ENCODE measurements at places on chromosomes 6 and 20. TPM values are rescaled to one million over a fixed set of nuclear protein-coding genes. Genes with fewer than 3 reads are reported as not detected.
A peak's percentile ranks its signal among the peaks of the same experiment; 100 is the strongest.

DNA sequence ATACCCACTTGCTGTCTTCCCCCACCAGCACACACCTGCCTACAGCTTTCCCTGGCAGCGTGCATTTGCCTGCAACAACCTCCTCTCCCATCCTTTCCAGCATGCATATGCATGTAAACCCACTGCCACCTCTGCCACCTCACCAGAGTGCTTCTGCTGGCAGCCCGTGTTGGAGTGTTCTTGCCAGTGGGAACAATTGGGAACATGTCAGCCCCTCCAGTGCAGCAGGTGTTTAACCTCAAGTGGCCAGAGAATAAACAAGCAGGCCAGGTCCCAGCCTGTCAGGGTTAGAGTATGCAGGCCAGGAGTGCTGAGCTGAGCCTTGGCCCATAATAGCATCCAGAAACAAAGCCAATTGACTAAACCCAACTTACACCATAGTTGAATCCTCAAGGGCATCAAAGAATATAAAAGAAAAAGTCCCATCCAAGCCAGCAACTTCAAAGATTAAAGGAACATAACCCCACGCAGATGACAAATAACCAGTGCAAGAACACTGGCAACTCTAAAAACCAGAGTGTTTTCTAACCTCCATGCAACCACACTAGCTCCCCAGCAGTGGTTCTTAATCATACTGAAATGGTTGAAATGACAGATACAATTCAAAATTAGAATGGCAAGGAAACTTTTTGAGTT, 1212.1 kb upstream of the CITED2 start:
- DNase-seq: no peak

GRCh38 chr20:7775072-7775471, 165.2 kb downstream of the HAO1 start:
- no peak for DNase-seq

- no peak for DNase-seq
These were observed 1.8 kb downstream of the EPB41L2 start for GRCh38 chr6:131061041-131061750.

DNA sequence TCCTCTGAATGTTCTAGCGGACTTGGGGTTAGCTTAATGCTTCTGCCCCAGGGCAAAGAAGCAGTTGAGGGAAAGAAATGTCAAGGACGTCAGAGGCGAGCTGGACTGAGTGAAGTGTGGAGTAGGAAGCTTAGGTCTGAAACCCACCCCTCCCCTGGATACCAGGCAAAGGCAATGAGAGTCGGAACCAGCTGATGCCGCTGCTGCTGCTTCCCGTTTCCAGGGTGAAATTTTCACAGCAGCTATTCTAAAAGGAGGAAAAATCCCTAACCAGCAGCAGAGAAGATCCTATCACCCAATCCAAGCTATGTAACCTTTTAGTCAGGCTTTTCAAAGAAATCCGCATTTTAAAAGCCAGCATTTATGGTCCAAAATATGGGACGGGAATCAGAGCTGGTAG, 564.3 kb downstream of the LMBRD1 start:
- DNase-seq: no peak

DNA sequence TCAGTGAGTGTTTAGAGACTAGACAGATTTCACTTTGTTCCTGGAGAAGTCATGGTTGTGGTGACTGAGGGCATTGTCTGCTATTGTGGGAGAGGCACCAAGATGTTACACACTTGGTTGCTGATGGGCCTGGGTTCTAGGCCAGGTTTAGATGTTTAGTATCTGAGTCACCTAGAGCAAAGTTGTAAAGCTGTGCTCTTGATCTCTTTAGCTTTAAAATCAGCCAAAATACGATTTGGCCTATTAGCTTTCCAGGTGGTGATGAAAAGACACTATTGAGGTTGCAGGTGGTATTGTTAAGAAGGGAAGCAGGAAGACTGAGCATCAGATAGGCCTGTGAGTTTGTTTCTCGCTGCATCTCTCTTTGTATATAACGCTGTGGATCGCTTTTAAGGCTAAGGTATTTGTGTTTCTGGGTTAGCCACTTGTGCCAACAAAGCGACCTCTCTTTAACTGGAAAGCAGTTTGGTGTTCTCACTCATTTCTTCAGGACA, 48.6 kb downstream of the FOXO3 start:
- no peak for DNase-seq

DNA sequence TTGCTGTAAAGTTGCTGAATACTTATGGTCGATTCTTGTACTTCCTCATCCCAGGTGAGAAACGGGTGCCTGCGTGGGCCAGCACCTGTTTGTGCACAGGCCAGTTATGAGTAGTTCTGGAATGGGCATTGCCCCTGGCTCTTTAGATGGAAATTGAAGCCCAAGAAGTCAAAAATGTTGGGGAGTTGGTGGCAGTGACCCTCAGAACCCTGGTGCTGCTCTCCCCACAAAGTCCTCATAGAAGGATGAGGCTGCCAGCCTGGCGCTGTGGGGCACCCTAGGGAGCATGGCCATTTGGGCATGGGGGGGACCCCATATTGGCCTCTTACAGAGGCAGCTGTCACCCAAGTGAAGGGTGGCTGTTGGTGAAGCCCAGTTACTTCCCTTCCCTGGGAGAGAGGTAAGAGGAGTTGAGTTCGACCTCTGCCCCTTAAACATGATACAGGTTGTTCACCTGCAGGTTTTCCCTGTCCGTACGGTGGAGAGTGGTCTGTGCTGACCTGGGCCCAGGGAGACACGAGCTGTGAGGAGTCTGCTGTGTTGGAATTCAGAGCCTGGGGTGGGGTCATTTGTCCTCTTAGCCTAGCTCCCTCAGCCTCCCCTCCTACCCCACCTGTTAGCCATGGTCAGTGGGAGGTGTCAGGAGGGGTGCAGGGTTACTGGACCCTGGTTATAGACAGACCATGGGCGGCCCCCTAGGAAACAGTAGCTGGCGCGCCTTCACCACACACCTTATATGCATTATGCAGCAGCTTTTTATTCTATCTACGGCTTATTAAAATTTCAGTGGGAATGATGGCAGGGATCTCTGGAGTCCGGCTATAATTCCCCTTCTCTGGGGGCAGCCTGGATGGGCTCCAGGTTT, 4.9 kb downstream of the HMGA1 start:
- DNase-seq: no peak

DNA sequence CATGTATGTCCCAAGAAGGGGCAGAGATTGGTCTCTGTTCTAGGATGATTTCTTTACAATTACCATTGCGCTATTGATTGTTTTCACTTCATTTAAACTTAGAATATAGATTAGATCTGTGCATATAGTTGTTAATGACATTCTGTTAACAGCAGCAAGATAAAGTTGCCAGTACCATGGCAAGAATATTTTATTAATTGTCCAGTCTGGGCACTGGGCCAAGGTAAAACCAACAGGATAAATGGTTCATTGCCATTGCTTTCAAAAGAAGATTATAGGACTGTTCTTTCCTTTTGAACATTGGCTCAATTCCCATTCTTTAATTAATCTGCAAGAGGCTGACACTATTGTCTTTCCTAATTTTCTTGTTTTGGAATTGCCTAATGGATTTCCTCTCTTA, 592.4 kb downstream of the RFPL4B start:
- DNase-seq: peak; percentile 15

- no peak for DNase-seq
These were observed 15.4 kb downstream of the SYNJ2 start for GRCh38 chr6:157996918-157997702.

DNA sequence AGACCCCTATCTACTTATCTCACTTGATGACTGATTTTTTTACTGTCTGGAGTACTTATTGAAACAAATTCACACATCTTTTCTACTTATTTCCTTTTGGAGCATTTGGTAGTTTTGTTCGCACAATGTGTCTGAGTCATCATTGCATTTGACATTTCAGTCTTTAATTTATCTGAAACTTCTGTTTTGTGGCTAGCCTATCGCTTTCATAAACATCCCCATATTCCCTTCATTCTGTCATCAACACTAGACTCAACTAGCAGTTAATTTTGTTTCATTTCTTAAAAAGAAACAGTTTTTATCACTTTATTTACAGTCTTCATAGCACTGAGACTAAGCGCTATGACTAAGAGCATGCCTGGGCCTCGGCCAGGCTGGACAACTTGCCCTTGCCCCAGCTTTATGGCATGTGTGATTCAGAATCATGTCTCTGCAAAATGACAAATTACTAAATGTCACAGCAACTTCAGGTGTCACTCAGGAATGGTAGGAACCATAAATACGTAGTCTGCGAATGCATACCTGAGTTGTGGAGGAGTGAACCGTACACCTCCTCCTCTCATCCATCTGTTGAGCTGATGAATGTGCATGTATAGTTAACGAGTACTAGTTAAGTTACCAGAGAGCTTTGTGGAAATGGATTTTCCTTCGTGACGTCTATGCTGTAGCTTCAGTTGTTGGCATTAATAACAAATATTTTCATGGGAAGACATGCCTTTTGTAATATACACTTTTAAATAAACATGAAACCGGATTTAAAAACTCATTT, 16.2 kb downstream of the L3MBTL3 start:
- DNase-seq: no peak

GRCh38 chr20:19562426-19562825, 195.6 kb upstream of the RIN2 start:
- no peak for DNase-seq

GRCh38 chr20:61755971-61756845, 309.5 kb downstream of the TAF4 start:
- no peak for DNase-seq

- no peak for DNase-seq
These were observed 69.5 kb downstream of the MRAP2 start for GRCh38 chr6:84103029-84103428.

DNA sequence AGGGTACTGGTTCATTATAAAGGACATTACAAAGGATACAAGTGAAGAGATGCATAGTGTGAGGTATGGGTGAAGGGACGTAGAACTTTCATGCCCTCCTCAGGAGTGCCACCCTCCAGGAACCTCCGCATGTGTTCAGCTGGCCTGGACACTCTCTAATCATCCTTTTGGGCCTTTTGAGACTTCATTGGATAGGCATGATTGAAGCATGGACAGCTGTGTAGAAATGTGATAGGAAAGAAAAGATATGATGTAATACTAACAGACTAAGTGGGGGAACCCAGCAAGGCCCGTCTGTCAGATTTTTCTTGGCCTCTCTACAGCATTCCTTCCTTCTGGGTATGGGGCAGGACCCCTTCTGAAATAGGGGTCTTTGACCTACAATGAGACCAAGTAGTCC, 31.1 kb downstream of the DOP1A start:
- no peak for DNase-seq

DNA sequence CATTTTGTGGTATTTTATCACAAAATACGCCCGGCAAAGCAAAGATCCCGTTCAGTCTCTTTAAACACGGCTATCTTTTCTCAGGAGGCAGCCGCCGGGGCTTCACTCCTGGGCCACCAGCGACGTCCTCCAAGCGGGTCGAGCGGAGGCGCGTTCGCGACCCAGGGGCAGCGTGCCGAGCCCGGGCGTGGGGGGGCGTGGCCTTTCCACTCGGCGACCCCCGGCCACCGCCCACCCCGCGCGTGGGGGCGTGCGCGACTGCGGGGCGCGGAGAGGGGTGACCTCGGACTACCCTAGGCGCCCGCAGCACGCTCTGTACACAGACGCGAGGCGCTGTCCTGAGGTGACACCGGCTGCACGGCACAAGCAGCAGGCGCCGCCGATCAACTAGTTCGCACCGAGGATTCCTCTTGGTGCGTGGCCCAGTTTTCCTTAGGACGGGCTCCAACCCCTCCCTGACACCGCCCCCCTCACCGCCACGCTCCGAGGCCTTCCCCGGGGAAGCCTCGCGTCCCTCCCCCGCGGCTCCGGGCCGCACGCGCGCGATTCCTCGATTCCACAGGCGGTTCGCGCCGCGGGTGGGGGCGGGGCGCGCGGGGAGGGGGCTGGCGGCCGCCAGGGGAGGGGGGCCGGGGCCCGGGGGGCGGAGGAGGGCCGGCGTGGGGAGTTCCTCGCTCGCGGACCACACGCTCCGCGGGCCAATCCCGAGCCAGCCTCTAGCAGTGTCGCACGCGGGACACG, 1.1 kb upstream of the JARID2 start:
- peak; percentile 80 for DNase-seq

- DNase-seq: no peak
These were observed 3.5 kb downstream of the SLC17A4 start for GRCh38 chr6:25757936-25758642.

GRCh38 chr20:18272451-18272850, 15.9 kb upstream of the ZNF133 start:
- no peak for DNase-seq

DNA sequence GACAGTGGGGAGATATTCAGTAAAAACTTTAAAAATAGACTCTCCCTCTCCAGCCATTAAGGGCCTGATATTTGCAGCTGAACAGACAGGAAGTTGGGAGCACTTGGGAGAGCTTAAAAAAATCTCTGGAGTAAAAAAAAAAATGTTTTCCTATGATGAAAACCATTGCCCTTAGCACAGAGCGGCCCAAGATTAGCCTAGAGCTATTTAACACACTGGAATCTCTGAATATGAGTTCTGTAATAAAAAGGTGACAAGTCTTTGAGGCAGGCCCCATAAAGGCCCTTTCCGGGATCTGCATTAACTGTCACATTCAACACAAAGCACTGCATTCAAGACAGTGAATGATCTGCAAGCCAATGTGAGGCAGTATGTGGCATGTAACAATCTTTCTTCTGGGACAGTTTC, 393.7 kb downstream of the ZFAND3 start:
- DNase-seq: no peak

GRCh38 chr6:143609972-143610371, 67.8 kb upstream of the PHACTR2 start:
- DNase-seq: no peak

DNA sequence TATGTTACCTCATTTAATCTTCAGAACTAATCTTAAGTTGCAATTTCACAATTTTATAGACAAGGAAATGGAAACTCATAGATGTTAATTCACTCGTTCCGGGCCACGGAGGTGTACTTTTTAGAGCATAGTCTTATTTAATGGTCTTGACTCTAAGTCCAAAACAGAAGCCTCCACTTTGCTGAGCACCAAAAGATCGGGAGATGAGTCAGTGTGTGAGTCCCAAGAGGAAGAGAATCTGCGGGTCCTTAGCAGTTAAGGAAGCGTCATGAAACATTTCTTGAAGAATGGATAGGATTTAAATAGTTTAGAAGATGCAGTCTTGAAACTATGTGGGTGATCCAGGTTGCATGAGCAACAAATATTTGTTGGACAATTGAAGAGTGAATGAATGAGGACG, 231.8 kb upstream of the QKI start:
- no peak for DNase-seq

SLC26A8 gene
- total RNA-seq: not detected

HLA-DQB2 gene
- not detected for total RNA-seq

CD93 gene
- total RNA-seq: 14.2 TPM

MDFI gene
- 6.7 TPM for total RNA-seq

SLC2A10 gene
- 12.2 TPM for total RNA-seq

BIRC7 gene
- total RNA-seq: not detected

PTCHD4 gene
- total RNA-seq: 0.26 TPM

ZNF391 gene
- 3.1 TPM for total RNA-seq

MYB gene
- total RNA-seq: not detected

OPN5 gene
- not detected for total RNA-seq

OPRM1 gene
- total RNA-seq: not detected

CCDC167 gene
- 7.6 TPM for total RNA-seq

RHAG gene
- total RNA-seq: not detected

VIP gene
- total RNA-seq: not detected

SLC25A27 gene
- total RNA-seq: 24.1 TPM

TNXB gene
- total RNA-seq: 24.9 TPM

FLRT3 gene
- total RNA-seq: 21.1 TPM

COX4I2 gene
- total RNA-seq: not detected

NKX2-2 gene
- total RNA-seq: 9.6 TPM

HEY2 gene
- 2.6 TPM for total RNA-seq

Measured in body of pancreas (tissue), 4 donors.